Tibial nerve (tissue), 4 donors: ENCODE measurements at places on chromosomes 7 and 10. TPM values are rescaled to one million over a fixed set of nuclear protein-coding genes. Genes with fewer than 3 reads are reported as not detected.

The TUBAL3 gene
- not detected for total RNA-seq

The FAM171A1 gene
- total RNA-seq, result 17.1 TPM

The ITIH5 gene
- total RNA-seq, result 28.4 TPM

GRCh38 chr7:128076796-128077271, 45.6 kb upstream of the LRRC4 start:
- no peak overlapping the region for H3K4me3 ChIP-seq
- peak; percentile 53 for DNase-seq
- no peaks in the 10 kb centered on the region for H3K27me3 ChIP-seq
- H3K4me1 ChIP-seq, result peaks cover 6% of the 10 kb centered on the region
- no peak overlapping the region for H3K27ac ChIP-seq

DNA sequence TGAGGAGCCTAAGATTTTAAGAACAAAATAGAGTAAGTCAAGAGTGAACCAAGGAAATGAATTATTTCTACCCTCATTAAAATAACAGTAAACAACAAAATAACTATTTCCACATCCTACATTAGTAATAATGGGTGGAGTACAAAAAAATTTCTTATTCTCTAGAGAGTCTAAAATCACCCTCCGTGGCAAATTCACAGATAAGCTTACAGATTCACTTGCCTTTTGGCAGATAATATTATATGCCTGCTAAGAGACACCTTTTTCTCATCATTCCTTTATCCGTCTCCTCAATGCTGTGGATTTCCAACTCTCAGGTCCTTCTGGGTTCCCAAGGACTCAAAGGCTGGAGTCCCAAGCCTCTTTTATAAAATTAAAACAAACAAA, 2.2 kb upstream of the EPC1 start:
- H3K27me3 ChIP-seq, result no peaks in the 10 kb centered on the region
- H3K36me3 ChIP-seq, result no peaks in the 10 kb centered on the region
- DNase-seq, result no peak
- peaks cover 22% of the 10 kb centered on the region for H3K4me1 ChIP-seq

DNA sequence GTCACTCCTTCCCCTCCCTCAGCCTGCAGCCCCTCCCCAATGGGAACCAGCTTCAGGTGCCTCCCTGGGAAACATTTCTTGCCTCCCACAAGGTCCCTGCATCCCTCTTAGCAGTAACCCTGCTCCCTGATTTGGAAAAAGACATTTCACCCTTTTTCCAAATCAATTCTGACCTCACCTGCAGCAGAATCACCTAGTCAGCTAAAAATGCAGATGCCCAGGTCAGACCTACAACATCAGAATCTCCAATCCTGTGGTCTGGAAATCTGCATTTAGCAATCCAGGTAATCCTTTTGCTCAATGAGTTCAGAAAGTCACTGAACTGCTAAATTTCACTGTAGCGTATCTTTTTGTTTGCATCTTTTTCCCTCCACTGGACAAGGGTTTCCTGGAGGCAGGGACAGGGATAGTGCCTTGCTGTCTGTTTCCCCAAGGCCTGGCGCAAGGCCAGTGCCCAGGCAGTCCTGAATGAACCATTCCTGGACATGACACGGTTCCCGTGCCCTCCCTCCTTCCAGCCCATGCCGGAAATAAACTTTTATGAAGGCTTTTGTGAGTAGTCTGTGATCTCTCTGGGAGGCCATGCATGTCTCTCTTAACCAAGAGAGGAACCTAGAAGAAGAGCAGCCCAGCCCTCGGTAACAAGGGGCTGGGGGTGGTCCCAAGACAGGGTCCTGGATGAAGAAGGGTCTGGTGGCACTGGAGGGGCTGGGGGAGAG, 44.0 kb downstream of the COL13A1 start:
- H3K36me3 ChIP-seq, result no peaks in the 10 kb centered on the region
- no peak for DNase-seq
- no peaks in the 10 kb centered on the region for H3K27me3 ChIP-seq
- H3K27ac ChIP-seq, result no peak overlapping the region
- H3K4me1 ChIP-seq, result no peaks in the 10 kb centered on the region
